ENCODE measurements at places on chromosomes 11 and 22.
A peak's percentile ranks its signal among the peaks of the same experiment; 100 is the strongest.

GRCh38 chr11:44036811-44037657 lies 10.7 kb upstream of the ACCSL start:
- DNase-seq: peak; percentile 87

- no peak for DNase-seq
Observed at GRCh38 chr11:111796696-111797095, 30.5 kb upstream of the PPP2R1B start.

- DNase-seq: no peak
Observed at GRCh38 chr11:130260742-130261141, 54.0 kb downstream of the ZBTB44 start.

DNA sequence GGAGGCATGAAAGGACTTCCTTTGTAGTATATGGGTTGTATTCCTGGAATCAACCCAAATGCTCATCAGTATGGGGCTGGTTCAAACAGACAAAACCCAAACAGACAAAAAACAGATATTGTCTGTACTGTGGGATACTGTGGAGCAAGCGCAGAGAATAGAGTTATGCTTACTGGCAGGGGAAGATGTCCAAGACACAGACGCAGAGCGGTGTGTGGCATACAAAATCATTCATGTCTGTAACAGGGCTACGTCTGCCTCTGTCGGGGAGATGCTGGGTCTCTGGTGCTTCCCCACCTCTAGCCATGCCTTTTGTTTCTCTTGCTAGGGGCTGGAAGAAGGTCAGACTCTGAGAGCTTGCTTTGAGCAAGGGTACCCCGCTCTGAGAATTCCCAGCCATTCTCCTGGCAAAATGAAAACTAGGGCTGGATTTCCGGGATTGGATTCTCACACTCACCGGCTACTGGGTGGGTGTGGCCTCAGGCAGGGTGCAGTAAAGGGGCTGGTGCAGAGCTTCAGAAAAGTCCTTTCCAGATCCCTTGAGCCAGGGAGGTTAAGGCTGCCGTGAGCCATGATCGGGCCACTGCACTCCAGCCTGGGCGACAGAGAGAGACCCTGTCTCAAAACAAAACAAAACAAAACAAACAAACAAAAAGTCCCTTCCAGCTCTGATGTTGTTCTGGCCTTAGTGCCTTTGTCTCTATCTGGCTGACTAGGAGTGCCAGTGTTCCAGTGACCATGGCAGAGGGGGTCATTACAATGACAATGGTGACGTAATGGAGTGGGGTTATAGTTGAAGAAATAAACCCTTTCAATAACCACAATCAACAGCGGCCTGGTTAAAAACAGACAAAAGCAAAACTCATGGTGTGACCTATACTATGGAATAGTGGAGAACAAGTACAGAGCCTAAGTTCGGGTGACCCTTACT lies 2.9 kb upstream of the ABCC8 start:
- peak; percentile 14 for DNase-seq

All from putamen (tissue), 1 donor.